ENCODE measurements at places on chromosomes 6 and 20.
A peak's percentile ranks its signal among the peaks of the same experiment; 100 is the strongest.

DNA sequence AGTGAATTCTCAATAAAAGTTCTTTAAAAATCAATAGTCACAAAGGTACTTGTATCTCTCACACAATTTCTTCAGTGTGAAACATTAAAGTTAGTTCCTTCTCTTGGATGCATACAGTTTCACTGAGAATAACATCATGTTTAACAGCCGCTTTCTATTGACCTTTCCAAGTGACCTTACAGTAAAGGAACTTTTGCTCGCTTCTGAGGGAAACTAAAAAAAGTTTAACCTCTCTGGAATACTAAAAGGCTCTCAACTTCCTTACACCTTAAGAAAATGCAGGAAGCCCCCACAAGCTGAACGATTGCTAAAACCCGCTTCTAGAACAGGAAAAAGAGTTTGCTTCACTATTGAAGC lies 1.3 kb downstream of the RRAGD start:
- no peak for DNase-seq

DNA sequence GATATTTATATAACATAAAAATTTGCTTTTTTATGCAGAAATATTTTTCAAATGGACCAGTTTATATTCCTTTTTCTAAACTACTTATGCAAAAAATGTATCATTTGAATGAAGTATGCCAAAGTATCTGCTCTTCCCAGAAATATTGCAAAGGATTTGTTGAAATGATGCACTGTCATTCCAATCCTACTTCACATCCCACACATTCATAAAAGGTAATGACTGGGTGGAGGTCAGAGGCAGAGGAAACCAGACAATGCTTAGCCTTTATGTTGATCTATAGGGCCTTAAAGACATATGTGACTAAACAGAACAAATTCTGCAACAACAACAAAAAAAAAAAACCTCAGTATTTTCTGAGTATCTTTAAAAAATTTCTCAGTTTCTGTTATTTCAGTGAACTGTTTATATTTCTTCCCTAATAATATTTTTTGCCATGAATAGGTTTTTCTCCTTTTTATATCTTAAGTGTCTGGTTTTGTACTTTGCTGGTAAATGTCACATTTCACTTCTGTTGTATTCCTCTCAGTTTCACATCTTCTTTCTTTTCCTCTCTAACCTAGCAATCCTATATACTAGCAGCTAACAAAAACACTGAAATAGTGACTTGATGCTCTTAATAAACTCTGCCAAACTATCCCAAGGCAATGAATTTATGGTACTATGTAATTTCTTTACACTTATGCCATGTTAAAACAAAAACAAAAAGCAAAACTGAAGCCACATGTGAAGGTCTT lies 374.1 kb downstream of the BCKDHB start:
- no peak for DNase-seq

DNA sequence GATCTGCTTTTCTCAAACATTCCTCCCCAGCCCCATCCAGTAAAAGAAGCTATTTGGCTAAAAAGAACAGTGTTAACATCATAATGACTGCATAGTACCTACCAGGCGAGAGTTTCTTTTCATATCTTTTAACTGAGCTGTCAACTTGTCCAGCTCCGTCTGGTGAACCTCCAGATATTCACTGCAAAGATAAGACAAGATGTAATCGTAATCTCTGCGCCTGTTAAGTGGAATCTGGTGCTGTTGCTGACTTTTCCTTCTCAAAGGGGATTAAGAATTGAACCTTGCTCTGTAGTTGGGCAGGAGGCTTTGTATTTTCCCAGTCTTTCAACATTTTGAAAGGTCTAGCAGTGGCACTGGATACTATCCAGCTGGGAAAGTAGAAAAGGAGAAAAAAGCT lies 63.0 kb downstream of the RIPOR2 start:
- DNase-seq: no peak

DNA sequence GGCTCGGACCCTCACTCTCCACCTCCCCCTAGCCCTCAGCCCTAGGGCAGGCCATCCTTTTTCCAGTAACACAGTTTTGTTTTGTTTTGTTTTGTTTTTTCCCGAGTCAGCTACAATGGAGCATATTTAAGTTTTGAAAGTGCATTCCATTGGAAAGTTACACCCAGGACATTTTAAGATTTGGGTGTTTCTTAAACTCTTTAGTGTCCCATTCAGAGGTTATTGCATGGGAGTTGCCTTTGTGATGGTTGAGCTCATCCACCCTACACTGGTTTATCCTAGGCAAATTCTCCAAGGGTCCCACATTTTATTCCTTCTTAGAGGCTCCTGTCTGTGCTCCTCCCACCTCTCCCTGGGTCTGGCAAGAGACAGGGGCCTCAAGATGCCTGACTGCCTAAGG lies 58.9 kb downstream of the THBS2 start:
- no peak for DNase-seq

GRCh38 chr6:4723383-4723782 lies 52.8 kb upstream of the CDYL start:
- DNase-seq: no peak

DNA sequence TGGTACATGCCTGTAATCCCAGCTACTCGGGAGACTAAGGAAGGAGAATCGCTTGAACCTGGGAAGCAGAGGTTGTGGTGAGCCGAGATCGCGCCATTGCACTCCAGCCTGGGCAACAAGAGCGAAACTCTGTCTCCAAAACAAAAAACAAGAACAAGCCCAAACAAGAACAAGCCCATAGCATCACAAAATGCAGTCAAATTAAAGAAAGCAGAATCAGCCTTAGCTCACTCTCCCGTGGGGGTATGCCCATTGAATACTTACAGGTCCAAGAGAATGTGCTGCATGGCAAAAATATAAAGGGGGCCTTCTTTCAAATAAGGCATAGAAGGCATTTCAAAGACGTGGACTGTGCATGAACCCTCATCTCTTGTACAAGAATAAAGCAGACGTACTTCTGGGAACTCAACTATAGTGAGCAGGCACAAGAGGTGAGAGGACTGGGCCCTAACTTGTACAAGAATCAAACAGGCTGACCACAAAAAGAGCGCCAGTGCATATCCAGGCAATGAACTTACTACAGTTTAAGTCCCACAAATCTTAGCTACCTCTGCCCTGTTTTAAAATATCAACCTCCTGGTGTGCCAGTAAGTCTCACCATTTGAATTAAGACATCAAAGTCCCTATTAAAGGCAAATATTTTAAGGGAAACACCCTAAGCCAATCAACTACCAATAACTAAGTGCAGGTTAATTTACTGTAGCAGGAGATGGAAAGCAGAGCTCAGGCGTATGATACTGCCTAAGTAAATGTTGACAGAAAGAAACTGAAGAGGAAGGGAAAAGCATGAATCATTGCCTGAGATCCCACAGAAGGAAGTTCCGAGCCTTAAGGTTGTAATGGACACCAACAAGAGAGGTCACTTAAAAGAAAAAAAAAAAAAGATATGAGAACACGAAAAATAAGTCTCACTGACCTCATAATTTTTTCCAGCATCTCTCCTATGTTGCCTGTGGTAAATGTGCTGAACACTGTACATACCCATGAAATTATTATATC lies 37.4 kb downstream of the TOMM6 start:
- peak; percentile 77 for DNase-seq

- DNase-seq: peak; percentile 95
Observed at GRCh38 chr6:73585566-73586415, 65.0 kb upstream of the EEF1A1 start.

DNA sequence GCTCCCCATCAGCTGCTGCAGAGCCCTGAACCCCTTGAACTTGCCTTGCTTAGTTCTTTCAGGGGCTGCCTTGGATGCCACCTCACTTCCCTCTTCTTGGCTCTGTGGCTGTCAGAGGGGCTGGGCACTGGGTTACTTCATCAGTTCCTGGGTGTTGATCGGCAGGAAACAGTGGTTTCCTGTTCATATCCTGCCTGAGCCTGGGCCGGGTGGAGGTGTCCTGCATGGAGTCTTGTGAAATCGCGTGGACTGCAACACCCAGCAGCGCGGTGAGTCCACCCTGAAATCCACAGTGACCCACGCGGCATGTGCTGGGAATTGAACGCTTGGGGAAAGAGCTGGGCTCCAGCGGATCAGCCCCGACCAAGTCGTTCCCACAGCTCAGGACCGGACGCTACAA lies 97.5 kb downstream of the CDH26 start:
- peak; percentile 88 for DNase-seq

- no peak for DNase-seq
Observed at GRCh38 chr20:51570739-51571459, 28.4 kb upstream of the NFATC2 start.

DNA sequence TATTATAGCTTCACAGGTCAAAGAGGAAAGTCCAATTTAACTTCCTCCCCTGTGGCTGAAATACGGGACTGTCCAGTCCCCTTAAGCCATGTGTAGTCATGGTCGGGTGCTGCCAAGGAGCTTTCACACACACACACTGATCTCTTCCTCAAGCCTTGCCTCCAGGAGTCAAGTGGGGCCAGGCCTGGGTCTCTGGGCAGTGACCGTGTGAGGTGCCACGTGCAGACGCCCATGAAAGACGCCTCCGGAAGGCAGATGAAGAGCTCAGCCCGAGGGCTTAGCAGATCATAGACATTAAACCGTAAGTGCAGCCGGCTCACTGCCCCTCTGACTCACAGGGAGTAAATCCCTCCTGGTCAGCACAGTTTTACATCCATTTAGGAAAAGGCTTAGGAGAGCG lies 4.2 kb downstream of the GABRR2 start:
- DNase-seq: peak; percentile 80

DNA sequence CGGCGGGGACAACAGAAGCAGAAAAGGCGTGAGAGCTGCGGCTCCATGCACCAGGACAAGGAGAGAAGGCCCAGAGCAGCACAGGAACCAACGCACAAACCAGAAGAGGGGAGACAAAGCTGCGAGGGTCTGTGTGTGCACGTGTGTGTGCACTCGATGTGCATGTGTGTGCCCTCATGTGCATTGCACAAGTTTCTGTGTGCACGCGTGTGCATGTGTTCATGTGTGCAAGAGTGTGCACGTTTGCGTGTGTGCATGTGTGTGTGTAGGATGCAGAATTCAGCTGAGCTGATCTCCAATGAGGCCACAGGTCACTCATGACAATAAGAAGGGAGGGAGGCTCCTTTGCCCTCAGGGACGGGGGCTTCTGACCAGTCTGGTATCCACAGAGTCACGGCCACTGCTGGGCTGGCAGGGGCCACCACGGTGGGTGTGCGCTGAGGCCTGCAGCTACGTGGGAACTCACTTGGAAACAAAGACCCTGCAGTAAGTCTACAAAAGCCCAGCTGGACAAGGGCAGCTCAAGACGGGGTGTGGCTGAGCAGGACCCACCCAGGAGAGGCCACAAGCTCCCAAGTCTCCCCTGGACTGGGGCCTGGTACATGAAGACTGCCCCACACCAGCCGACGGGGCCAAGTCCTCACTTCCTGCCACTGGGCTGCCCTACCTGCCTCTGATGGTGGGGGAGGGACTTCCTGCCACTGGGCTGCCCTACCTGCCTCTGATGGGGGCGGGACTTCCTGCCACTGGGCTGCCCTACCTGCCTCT lies 48.1 kb upstream of the CHRNA4 start:
- DNase-seq: no peak

DNA sequence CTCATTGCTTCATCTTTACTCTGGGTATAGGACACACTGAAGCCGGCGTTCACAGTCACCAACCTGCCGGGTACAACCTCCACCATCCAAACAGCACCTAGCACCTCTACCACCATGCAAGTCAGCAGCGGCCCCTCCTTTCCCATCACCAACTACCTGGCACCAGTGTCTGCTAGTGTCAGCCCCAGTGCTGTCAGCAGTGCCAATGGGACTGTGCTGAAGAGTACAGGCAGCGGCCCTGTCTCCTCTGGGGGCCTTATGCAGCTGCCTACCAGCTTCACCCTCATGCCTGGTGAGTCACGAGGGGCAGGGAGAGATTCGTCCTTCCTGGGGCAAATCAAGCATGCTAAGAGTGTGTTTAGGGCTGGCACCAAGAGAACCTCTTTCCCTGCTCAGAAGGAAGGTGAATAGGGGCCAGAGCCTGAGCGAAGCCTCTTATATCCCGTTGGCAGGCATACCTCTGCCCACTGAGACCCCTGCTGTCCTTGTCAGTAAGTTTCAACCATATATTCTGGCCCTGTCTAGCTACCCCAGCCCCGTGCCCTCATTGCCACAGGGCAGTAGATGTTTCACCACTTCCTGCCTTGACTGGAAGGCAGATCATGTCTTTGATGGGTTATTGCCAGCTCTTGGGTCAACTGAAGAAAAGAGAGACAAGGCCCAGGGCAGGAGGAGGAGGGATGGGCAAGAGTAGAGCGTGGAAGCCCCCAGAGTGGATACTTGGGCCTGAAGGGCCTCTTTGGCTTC lies 4.8 kb downstream of the SRF start:
- DNase-seq: no peak

All from inflammatory macrophage treated with lipopolysaccharide for 4 hours (primary cell).